ELR (cell line): ENCODE measurements at places on chromosomes 6 and 20.

- DNase-seq = no peak
Measured at GRCh38 chr20:23386304-23387117, 24.5 kb downstream of the GZF1 start.

- no peak for DNase-seq
Measured at GRCh38 chr20:41054847-41055230, 26.2 kb downstream of the TOP1 start.

- DNase-seq = no peak
Measured at GRCh38 chr6:137756788-137757187, 110.3 kb upstream of the TNFAIP3 start.

GRCh38 chr6:144969602-144970272 is 684.6 kb downstream of the UTRN start:
- no peak for DNase-seq
